ENCODE measurements at places on chromosomes 1 and 21.

GRCh38 chr1:223338811-223339746 is 24.9 kb downstream of the SUSD4 start:
- no peak for DNase-seq

DNA sequence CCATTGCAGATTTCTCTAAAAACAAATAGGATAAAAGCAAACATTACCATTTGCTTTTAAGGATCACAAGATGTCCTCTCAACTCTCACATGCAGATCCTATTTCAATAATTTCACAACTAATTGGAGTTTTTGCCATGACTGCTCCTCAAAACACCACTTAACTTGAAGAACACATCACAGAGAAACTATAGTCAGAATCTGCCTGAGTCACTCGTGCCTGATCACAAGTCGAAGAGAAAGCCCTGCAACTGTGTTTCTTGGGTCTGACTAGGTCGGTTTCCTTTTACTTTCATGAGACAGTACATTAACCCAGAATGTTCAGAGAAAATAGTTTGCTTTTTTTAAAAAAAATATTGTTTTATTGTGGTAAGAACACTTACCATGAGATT is 46.3 kb upstream of the SMYD2 start:
- no peak for DNase-seq

- DNase-seq = no peak
Observed at GRCh38 chr1:115400426-115400825, 62.4 kb upstream of the NGF start.

- DNase-seq = no peak
Observed at GRCh38 chr1:47578026-47578720, 140.3 kb downstream of the FOXD2 start.

DNA sequence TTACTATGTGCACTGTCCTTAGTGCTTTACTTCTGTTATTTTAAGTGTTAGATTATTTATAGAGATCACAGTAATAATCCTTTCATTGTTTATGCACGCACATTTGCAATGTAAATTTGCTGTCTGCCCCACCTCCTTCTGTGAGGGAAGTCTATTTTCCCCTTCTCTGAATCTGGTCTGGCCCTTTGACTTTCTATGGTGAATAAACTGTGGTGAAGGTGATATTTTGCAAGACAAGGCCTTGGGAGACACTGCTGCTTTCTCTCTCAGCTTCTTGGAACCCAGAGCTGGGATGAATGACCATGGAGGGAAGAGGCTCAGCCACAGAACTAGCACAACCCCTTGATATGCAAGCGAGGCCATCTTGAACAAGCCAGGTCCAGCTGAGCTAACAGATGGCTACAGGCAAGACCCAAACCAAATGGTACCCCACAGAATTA is 156.3 kb downstream of the ST6GALNAC3 start:
- DNase-seq = no peak

DNA sequence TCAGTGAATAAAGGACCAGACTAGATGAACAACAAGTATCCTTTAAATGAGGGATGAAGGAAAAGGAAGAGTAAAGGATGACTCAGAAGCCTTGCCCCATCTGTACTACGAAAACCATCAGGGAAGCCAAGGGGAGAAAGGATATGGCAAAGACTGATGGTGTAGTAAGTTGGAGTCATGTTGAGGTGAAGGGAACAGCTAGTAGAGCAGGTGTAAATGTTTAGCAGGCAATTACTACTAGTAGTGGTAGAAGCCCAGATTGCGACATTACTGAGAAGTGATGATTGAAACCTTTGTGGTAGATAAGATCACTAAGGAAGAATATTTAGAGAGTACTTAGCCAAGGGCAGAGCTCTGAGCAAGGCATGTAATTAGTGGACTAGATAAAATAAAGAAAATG is 84.0 kb downstream of the PHTF1 start:
- no peak for DNase-seq

GRCh38 chr1:232302376-232303221 is 327.3 kb downstream of the SIPA1L2 start:
- DNase-seq = no peak

- no peak for DNase-seq
Observed at GRCh38 chr1:23796466-23797271, 3.9 kb downstream of the GALE start.

GRCh38 chr1:200103966-200104583 is 76.6 kb downstream of the NR5A2 start:
- DNase-seq = no peak

GRCh38 chr1:20137604-20138003 is 1.5 kb upstream of the PLA2G2F start:
- no peak for DNase-seq

DNA sequence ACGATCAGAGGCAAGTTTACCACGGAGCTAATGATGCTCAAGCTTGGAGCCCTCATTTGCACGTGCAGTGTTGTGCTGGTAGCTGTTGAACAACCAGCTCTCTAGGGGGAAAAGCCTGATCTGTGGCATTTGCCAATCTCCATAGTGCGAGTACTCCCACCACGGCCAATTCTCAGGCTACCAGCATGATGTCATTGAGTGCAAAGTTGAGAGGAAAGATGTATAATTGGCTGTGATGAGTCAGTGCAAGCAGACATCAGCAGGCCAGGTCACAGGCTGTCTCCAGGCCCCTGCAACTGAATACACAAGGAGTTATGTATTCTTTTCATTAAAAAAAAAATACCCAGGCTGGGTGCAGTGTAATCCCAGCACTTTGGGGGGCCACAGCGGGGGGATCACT is 233.1 kb upstream of the VAMP3 start:
- no peak for DNase-seq

- no peak for DNase-seq
Observed at GRCh38 chr1:48405940-48406339, 66.1 kb downstream of the SPATA6 start.
